ENCODE measurements at places on chromosomes 12 and 14. TPM values are rescaled to one million over a fixed set of nuclear protein-coding genes. Genes with fewer than 3 reads are reported as not detected.

GRCh38 chr14:32121536-32121935 is 44.4 kb downstream of the ARHGAP5 start:
- no peak for DNase-seq

DNA sequence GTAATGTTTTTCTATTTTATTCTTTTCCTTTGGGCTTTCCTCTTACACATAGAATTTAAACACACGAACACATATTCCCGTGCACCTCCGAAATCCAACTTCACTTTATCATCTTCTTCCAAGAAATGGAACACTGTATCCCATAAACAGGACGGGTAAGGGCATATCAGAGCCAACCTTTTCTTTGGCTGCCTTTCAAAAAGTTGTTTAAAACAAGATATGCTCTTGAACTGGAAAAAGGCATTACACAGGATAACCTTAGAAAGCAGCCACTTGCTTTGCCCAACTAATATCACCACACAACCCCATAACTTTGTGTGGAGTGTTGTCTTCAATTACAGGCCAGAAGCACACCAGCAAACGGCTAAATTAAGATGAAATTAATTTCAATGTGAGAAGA is 65.3 kb upstream of the CDKN3 start:
- no peak for DNase-seq

Gene KRT78
- not detected for total RNA-seq

DNA sequence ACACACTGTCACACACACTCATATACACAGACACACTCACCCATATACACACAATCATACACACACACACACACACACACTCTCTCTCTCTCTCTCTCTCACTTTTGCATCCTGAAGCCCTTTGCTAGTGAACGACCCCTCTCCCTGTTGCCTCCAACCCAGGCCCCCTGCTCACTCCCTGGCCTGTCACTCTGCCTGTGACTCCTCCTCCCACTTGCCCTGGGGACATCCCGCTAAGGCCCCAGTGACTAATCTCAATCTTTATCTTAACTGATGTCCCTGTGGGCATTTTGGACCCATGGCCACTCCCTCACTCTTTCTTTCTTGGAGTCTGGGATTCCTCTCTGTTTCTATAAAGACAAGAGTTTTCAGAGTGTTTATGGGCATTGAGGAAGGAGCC is 10.9 kb upstream of the DLK1 start:
- DNase-seq: no peak

- peak; percentile 80 for DNase-seq
Measured at GRCh38 chr14:21039585-21040369, 2.4 kb upstream of the RNASE7 start.

DNA sequence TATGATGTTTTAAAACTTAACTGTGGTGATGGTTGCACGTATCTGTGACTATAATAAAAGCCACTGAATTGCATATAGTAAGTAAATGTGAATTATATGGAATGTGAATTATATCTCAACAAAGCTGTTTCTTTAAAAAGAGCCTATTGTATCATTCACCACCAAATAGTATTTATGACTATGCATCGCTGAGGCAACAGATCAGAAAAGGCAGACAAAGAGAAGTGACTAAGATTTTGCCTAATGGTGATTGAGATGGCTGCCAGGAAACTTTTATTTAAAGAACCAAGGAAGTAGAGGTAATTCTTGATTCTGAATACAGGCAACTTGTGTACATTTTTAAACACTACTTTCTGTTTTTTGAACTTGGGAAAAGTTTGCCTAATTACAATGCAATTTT is 31.7 kb downstream of the DHRS7 start:
- DNase-seq: no peak

DNA sequence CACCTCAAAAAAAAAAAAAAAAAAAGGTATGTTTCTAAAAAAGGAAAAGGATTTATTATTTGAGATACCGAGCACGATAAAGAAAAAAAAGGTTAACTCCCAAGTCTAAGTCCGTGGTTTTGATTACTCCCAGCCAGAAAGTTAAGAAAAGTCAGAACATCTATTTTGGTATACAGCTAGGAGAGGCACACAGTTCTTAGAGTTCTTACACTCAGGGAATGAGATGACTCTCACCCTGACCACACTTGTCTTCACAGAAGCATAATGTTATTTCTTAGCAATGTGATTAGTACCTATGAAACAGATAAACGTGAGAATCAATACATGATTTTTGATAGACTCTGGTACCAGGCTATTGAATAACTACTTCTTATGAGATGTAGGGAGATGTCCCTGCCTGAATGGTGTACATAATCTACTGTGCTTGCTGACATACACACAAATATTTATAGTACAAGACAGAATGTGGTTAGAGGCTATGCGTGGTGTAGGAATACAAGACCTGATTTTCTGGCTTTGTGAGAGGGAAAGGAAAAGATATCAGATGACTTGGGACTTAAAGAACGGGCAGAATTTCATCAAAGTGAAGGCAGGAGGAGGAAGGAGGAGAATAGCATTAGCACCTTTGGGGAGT is 31.6 kb downstream of the LIMA1 start:
- no peak for DNase-seq

DNA sequence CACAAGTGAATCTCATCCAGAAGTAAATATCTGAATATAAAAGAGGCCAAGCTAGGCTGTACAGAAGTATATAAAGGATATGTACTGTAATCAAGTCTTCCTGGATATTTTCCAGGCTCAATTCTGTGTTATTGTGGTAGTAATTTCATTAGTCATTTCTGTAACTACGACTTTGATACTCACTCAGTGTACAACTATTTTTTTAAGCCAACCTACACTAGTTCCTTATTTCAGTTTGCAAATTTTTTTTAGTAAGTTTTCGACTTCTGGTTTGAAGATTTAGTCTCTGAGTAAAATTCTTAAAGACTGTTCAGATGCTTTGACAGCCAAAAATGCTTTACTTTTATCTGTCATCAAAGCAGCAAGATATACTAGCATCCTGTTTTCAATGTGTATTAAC is 130.8 kb downstream of the CAPZA3 start:
- no peak for DNase-seq

Gene HNF1A
- total RNA-seq: not detected

Gene SMCO2
- total RNA-seq: 0.88 TPM

Gene SYCP3
- 0.88 TPM for total RNA-seq

DNA sequence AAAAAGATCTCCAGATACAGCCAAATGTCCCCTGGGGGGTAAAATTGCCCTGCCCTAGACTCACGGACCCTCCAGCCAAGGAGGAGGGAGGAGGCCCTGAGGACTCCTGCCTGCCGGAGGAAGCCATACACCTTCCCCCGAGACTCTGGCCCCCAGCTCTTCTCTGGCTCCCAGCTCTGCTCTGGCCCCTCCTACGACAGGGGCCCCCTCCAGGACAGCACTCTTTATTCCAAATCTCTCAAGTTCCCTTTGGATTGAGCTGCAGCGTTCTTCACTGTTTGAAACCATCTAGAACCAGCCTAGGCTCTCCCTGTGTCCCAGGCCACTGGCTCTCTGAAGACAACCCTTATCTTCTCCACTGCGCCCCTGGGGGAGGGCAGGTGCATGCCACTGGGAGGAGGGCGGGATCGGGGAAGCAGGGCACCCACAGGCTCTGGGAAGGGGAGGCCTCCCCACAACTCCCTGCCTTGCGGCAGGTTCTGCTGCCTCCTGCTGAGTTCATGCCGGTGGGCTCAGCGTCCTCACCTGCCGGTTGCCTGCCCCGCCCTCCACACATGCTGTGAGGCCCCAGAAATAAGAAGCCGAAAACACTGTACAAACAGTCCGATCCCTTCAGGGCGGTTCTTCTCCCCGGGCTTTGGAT is 112.7 kb downstream of the DICER1 start:
- no peak for DNase-seq

GRCh38 chr12:107033758-107034739 is 47.1 kb upstream of the MTERF2 start:
- no peak for DNase-seq

DNA sequence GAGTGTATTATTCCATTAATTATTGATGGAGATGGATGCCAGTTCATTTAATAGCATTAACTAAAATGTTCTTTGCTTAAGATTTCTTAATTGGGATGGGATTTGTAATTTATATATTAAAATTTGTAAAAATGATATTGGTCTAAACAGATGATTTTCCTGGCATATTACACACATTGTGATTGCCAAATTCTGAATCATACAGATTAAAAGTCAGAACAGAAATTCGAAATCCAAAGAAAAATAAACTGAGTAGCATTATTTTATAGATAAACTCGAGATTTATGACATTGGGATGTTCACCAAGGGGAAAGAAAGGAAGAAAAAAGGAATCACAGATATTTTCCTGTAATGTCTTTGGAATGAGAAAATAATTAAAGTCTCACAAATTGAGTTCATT is 481.1 kb downstream of the CCER1 start:
- DNase-seq: no peak

GRCh38 chr12:118981285-118982211 is at the start of gene SRRM4:
TSS of gene SRRM4 (plus strand) at chr12:118981541. CDS start at chr12:118981883, 342 bp downstream.
- DNase-seq: no peak

Gene KIF21A
- 4.7 TPM for total RNA-seq

DNA sequence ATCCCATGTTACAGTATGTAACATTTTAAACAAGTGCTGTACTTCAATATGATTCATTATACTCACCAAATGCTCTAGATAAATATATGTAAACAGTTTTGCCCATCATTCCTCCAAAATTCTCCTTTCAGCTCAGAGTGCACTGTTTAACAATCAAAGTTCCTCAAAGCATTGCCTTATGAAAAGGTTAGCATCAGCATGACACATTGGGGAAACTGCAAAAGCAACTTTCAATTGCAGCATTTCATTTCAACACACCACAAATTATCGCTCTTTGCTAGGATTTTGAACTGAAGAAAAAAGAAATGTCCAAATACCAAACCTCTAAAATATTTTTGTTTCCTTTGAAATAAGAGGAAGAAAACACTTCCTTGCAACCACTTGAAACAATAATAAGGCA is 413.2 kb downstream of the FLRT2 start:
- no peak for DNase-seq

DNA sequence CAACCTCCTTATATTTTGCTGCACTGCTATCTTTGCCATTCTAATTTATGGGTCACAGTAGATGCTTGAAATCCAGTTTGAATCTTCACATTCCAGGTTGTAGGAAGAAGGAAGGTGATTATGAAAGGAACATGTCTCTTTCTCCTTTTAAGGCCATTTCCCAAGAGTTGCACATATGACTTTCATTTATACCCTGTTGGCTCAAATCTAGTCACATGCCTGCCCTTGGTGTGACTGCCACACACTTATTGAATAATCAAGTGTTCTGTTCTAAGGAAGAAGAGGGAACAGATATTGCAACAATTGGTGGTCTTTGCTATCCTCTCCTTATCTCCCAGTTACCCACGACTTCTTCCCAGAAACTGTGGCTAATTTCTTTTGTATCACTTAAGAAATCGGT is 404.3 kb downstream of the TMEM117 start:
- DNase-seq: no peak

Gene NRL
- total RNA-seq: 1.5 TPM

GRCh38 chr14:55973285-55973800 is 144.9 kb upstream of the PELI2 start:
- DNase-seq: no peak

GRCh38 chr12:13380297-13380696 is 183.8 kb downstream of the EMP1 start:
- no peak for DNase-seq

- DNase-seq: no peak
Measured at GRCh38 chr12:77724367-77724957, 106.2 kb upstream of the NAV3 start.

GRCh38 chr12:58470266-58471010 is 449.9 kb downstream of the LRIG3 start:
- DNase-seq: no peak

Gene KCNJ8
- total RNA-seq: 9.1 TPM

DNA sequence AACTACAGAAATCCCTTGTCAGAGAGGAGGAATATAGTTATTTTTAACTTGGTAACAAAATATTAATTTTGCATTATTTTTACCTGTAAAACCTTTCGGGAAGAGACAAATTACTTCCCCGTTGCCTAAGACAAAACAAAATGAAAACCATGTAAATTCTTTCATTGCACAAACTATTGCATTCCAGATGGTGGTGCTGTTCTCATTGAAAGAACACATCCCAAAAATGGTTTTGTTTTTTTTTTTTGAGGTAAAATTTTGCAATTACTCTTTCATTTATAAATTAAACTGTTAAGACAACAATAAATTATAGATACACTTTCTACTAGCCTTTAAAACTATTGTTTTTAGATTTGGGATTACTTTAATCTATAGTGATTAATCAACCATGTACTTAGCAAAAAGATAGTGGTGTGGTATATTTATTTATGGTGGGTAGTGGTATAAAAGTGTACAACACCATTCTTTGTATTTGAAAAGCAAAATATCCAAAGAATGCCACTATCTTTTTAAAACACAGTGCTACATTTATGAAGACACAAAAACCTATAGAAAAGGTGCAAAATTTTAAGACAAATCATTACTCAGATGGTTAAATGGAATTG is 115.5 kb downstream of the SLC38A1 start:
- no peak for DNase-seq

Gene MYG1
- total RNA-seq: 34.2 TPM

GRCh38 chr14:99821519-99822508 is 28.6 kb downstream of the EML1 start:
- DNase-seq: peak; percentile 84

DNA sequence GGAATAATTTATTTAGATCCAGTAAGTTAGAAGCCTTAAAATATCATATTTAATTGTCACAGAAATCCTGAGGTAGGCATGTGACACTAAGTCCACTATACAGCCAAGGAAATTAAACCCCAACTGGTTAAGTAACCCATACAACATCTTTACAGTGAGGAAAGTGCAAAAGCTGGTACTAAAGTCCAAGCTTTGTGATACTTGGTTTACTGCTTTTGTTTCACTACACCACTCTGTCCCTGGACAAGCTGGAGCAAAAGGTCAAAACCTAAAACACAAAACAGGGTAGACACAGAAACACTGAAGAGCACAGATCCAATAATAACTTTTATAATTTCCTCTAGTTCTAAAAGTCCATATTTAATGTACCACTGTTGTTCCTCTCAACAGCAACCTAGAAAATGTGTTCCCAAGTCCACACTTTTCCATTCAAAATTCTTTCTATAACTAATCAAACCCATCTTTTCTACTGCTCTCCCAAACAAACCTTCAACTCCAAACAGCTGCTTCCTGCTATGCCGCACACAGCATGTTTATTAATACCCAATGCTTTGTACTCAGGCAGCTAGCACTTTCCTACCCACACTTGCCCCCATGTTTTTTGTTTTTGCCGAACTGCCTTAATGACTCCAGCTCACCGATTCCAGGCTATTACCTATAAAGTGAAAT is 90.9 kb downstream of the MED13L start:
- no peak for DNase-seq

DNA sequence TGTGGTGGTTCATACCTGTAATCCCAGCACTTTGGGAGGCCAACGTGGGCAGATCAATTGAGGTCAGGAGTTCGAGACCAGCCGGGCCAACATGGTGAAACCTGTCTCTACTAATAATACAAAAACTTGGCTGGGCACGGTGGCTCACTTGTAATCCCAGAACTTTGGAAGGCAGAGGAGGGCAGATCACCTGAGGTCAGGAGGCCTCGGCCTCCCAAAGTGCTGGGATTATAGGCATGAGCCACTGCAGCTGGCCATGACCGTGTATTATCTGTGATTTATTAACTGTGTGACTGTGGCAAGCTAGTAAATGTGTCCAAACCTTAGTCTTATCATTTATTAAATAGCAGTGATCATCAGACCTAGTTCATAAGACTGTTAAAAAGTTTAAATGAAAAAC is 7.1 kb upstream of the ITPK1 start:
- DNase-seq: no peak

GRCh38 chr12:46349253-46349652 is 23.3 kb downstream of the SLC38A2 start:
- no peak for DNase-seq

Measured in osteoblast (primary cell).